ENCODE measurements at places on chromosomes 2 and 18. TPM values are rescaled to one million over a fixed set of nuclear protein-coding genes. Genes with fewer than 3 reads are reported as not detected.

DNA sequence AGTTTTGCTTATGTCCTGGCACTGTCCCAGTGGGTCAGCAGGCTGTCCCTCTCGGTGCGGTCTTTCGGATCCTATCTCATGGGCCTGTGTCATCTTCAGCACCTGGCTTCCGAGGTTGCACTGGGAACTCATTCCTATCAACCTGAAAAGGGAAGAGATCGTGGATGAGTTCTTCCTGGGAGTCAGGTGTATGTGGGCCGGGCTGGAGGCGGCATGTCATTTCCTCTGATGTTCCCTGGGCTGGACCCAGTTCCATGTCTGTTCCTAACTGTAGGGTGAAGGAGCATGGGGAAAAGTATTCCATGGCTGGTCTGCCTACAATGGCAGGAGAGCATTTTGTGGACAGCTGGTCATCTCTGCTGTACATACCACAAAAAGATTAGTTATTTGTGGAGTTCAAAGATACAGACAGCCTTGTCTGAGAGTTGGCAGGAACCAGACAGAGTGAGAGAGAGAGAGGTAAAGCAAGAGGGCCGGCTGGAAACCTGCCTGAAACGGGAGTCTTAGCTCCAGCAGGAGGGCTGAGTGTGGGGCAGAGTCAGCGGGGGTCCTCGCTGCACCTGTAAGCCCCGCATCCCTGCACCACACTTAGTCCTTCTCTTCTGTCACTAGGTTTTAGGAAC lies 25.2 kb downstream of the FAM228A start:
- no peaks in the 10 kb centered on the region for H3K4me1 ChIP-seq
- H3K27me3 ChIP-seq = no peaks in the 10 kb centered on the region
- no peak overlapping the region for H3K27ac ChIP-seq
- no peak for DNase-seq
- no peak overlapping the region for H3K4me3 ChIP-seq
- H3K36me3 ChIP-seq = peaks cover 31% of the 10 kb centered on the region

GRCh38 chr2:42856891-42857632 lies 64.7 kb upstream of the HAAO start:
- H3K27ac ChIP-seq = no peak overlapping the region
- H3K36me3 ChIP-seq = no peaks in the 10 kb centered on the region
- H3K4me1 ChIP-seq = no peaks in the 10 kb centered on the region
- no peaks in the 10 kb centered on the region for H3K27me3 ChIP-seq

DNA sequence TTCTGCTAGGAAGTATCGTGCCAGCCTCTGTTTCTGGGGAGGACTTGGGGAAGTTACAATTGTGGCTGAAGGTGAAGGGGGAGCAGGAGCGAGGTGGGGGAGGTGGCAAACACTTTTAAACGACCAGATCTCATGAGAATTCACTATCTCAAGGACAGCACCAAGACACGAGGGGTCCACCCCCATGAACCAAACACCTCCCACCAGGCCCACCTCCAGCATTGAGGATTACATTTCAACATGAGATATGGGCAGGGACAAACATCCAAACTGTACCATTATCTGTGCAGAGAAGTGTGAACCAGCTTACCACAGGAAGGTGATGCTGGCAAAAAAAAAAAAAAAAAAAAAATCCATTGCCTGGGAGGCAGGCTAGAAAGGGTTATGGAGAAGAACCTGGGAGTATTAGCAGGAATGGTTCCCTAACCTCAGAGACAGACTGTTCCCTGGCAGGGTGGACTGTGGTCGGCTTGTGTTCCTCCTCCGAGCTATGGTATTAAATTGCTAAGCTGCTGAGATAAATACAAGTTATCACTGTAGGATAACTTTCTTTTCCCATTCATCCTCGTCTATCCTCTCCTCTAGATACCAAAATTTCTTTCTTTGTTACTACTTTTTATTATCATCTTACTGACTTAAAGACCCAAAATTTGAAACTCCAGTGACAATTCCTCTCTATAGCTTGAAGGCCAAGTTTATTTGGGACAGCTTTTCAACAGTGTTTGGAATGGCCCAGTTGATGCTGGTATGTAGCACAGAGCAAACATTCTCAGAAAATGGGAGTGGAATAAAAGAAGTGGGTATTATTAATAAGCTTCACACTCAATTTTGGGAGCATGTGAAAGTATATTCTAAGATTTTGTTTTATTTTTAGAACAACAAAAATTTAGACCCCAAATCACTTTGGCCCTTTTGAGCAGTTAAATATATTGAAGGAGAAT lies 73.7 kb upstream of the MAP3K20 start:
- DNase-seq = no peak
- no peak overlapping the region for H3K4me3 ChIP-seq
- H3K27me3 ChIP-seq = no peaks in the 10 kb centered on the region
- no peaks in the 10 kb centered on the region for H3K4me1 ChIP-seq

GRCh38 chr18:8586941-8587340 lies 22.3 kb upstream of the RAB12 start:
- no peak overlapping the region for H3K27ac ChIP-seq
- no peaks in the 10 kb centered on the region for H3K27me3 ChIP-seq
- H3K4me1 ChIP-seq = no peaks in the 10 kb centered on the region

The CERKL gene
- 23.1 TPM for total RNA-seq

DNA sequence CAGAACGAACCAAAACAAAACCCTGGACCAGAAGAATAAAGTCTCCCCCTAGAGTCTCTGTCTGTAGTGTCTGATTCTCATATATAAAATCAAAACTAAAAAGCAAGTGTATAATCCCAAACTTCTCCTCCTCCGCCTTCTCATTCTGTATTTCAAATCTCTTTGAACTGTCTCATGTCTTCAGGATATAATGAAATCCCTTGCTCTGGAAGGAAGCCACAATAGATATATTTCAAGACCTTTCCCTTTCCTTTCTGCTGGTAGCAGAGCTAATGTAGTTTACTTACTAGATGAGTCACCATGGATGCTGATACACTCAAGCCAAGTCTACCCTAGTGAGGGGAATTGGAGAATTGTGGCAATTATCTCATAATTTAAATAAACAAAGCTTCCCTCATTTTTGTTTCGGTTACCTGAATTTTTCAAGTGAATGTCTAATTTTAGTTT lies 33.5 kb upstream of the CCDC93 start:
- H3K4me1 ChIP-seq = no peaks in the 10 kb centered on the region
- no peak overlapping the region for H3K4me3 ChIP-seq

GRCh38 chr2:165448406-165448805 lies 21.1 kb upstream of the CSRNP3 start:
- no peaks in the 10 kb centered on the region for H3K27me3 ChIP-seq
- no peaks in the 10 kb centered on the region for H3K36me3 ChIP-seq
- no peaks in the 10 kb centered on the region for H3K4me1 ChIP-seq
- no peak overlapping the region for H3K27ac ChIP-seq
- no peak overlapping the region for H3K4me3 ChIP-seq

GRCh38 chr18:48819276-48819675 lies 131.5 kb downstream of the SMAD7 start:
- H3K27me3 ChIP-seq = no peaks in the 10 kb centered on the region
- H3K4me3 ChIP-seq = no peak overlapping the region
- peaks cover 11% of the 10 kb centered on the region for H3K4me1 ChIP-seq
- no peak overlapping the region for H3K27ac ChIP-seq
- peaks cover 7% of the 10 kb centered on the region for H3K36me3 ChIP-seq

GRCh38 chr2:239222706-239223309 lies 178.0 kb downstream of the HDAC4 start:
- peak overlapping the region; percentile 90 for H3K27ac ChIP-seq
- DNase-seq = no peak
- no peaks in the 10 kb centered on the region for H3K27me3 ChIP-seq

DNA sequence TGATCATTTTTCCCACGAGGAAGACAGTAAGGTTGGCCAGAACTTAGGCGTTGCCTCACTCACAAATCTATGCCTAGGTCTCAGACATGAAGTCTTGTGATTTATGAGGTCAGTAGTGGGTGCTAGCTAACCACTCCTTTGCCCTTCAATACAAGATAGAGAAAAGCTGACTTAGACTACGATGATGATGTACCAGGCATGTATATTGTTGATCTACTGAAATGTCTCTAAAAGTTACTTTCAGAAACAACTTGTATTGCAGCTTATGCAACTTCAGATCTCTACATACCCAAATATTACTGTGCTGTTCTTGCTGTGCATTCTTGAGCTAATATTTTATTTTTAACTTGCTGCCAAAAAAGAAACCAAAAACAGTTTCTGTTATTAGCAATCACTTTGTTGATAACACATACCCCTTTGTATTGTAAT lies 30.6 kb downstream of the MAPRE2 start:
- H3K27ac ChIP-seq = peak overlapping the region; percentile 56
- peaks cover 39% of the 10 kb centered on the region for H3K4me1 ChIP-seq
- no peaks in the 10 kb centered on the region for H3K36me3 ChIP-seq
- no peaks in the 10 kb centered on the region for H3K27me3 ChIP-seq

The REG3A gene
- not detected for total RNA-seq

DNA sequence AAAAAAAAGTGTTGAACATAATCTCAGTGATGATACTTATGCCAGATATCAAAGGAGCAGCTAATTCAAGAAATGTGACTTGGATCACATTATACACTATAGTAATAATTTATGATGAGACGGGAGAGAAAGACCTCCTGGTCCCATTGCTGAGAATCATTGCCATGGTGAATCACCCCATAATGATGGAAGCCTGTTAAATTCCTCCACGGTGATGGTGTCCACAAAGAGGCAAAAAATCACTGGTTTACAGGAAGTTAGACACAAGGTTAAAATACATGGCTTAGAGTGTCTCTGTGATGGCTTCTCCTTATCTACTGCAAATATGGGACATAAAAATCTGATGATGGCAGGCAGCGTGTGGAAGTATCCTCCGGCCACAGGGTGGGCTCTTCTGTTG lies 210.0 kb downstream of the CDH2 start:
- no peaks in the 10 kb centered on the region for H3K36me3 ChIP-seq
- no peaks in the 10 kb centered on the region for H3K27me3 ChIP-seq
- no peak overlapping the region for H3K4me3 ChIP-seq
- no peak overlapping the region for H3K27ac ChIP-seq

GRCh38 chr2:80153768-80154167 lies 150.8 kb downstream of the LRRTM1 start:
- H3K4me3 ChIP-seq = no peak overlapping the region
- no peak for DNase-seq
- H3K4me1 ChIP-seq = no peaks in the 10 kb centered on the region
- H3K27ac ChIP-seq = no peak overlapping the region
- H3K36me3 ChIP-seq = no peaks in the 10 kb centered on the region

GRCh38 chr18:24609254-24609653 lies 148.8 kb downstream of the HRH4 start:
- H3K4me1 ChIP-seq = no peaks in the 10 kb centered on the region
- H3K27ac ChIP-seq = no peak overlapping the region
- no peaks in the 10 kb centered on the region for H3K27me3 ChIP-seq
- DNase-seq = no peak
- no peaks in the 10 kb centered on the region for H3K36me3 ChIP-seq

The TCF23 gene
- total RNA-seq = not detected

DNA sequence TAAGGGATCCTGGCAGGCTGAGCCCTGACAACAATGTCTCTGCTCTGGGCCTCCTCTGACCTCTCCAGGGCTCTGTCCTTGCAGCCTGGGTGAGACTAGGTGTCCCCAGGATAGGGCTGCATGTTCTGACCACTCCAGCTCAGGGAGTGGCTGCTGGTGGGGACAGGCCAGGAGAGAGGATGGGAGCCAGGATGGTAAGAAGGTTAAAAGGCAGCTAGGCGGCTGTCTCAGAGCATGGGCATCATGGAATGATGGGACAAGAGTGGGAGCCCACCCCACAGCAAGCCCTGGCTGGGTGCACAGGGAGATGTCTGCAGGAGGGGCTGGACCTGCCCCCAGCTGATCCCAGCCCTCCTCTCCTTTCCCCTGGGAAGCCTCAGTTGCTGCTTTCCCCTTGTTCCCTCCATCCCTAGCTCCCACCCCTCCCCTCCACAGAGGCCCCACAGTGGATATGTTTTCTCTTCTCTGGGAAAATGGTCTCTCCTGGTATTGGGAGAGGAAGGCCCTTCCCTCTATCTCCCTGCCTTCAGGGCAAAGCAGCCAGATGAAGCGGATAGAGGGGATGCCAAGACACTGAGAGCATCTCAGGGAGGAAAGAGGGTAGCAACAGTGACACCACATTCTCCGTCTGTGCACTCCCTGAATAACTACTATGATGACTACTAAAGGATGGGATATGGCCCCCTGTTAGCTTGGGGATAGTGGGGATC lies 334.3 kb downstream of the DYSF start:
- no peaks in the 10 kb centered on the region for H3K4me1 ChIP-seq
- DNase-seq = no peak
- H3K27ac ChIP-seq = no peak overlapping the region
- no peak overlapping the region for H3K4me3 ChIP-seq
- no peaks in the 10 kb centered on the region for H3K27me3 ChIP-seq
- H3K36me3 ChIP-seq = no peaks in the 10 kb centered on the region

DNA sequence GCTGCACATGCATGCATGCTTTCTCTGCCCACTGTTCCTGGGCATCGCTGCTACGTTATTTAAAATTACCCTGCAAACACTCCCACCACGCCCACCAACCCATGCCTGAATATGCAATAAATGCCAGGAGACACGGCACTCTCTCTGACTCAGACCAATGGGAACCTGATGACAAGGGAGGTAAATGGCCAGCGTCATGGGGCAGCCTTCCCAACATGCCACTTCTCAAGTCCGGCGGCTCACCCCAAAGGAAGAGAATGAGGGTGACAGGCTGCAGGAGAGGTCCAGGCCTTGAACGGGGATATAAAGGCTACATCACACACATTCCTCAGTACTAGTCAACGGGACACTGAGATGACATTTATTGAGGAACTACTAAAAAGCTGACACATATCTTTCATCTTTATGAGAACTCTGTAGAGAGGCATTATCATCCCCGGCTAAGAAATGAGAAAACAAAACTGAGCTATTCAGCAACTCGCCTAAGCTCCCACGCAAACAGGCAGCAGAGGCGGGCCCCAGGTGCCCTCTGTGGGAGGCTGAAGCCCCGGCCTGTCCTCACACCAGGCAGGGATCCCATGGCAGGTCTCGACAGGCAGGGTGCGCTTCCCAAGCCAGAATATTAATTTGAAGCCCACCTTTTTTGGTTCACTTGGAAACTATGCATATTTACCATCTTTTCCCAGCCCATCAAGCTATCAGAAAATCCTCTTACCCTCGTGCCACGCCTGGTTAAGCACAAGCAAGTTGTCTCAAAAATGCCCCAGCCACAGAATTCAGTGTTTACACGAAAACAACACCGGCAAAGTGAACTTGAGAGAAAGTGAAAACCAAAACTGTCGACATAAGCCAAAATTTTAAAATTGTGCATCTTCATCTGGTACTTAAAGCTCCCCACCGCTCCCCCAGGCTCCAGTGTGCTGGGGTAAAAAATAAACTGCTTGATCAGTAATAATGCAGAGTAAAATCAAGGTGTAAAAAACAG lies 166.3 kb downstream of the HDAC4 start:
- DNase-seq = no peak
- peaks cover 29% of the 10 kb centered on the region for H3K4me1 ChIP-seq
- no peaks in the 10 kb centered on the region for H3K27me3 ChIP-seq
- H3K36me3 ChIP-seq = no peaks in the 10 kb centered on the region

DNA sequence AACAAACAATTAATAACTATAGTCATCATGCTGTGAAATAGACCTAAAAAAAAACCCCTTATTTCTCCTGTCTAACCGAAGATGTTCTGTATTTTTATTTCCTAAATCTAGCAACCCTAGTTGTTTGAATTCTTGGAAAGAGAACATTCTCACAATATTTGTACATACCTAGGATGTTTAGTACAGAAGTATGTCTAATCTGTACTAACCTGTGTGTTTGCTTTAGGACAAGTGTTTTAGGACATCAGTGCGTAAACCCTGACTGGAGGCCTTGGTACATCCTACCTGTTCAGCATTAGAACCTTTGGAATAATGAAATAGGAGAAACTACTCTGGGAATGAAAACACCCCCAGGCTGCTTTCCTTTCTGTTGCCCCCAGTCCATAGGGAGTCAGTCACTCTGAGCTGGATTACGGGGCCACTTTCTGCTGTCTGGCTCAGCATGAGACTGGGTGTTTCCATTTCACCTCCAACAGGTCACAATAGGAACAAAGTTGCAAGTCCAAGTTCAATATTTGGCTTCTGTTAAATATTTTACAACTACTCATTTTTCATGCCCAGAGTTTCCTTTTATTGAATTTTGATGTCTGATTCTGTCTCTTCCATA lies 114.7 kb downstream of the MTX2 start:
- no peak overlapping the region for H3K27ac ChIP-seq
- no peaks in the 10 kb centered on the region for H3K36me3 ChIP-seq
- no peak for DNase-seq
